Endothelial cell of umbilical vein (primary cell): ENCODE measurements at places on chromosomes 3 and 15. TPM values are rescaled to one million over a fixed set of nuclear protein-coding genes. Genes with fewer than 3 reads are reported as not detected.

The PLA2G4D gene
- total RNA-seq, result not detected in 2 replicates

GRCh38 chr3:55203006-55203405 lies 275.1 kb upstream of the LRTM1 start:
- H3K4me3 ChIP-seq, result no peak overlapping the region
- H3K36me3 ChIP-seq, result no peaks in the 10 kb centered on the region
- H3K27me3 ChIP-seq, result no peaks in the 10 kb centered on the region
- no peak overlapping the region for H3K27ac ChIP-seq

DNA sequence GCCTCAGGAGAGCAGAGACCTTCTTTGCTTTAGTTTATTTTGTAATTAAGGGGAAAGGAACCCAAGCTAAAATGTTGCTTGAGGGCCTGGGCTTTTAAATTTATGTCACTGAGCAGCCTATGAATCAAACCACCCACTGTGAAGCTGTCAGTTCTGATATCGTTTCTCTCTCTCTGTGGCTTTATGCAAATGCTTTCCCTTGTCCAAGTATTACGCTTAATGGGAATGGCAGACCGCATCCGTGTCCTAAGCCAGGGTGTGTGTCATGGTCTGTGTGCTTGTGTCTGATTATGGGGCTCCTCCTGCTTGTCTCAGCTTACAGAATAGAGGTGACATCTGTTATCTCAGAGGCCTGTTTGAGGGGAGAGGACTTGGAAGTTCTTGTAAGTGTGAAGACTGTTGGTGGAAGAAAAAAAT lies 82.4 kb downstream of the EBLN2 start:
- no peaks in the 10 kb centered on the region for H3K27me3 ChIP-seq
- H3K36me3 ChIP-seq, result no peaks in the 10 kb centered on the region
- H3K4me3 ChIP-seq, result no peak overlapping the region
- no peak for DNase-seq
- H3K27ac ChIP-seq, result no peak overlapping the region

The RTP1 gene
- total RNA-seq, result not detected in 2 replicates

The ZNF860 gene
- 0.73 and 1.0 TPM in 2 replicates for total RNA-seq

- H3K27me3 ChIP-seq, result peaks cover 4% of the 10 kb centered on the region
- H3K36me3 ChIP-seq, result no peaks in the 10 kb centered on the region
- no peak overlapping the region for H3K27ac ChIP-seq
Measured at GRCh38 chr3:16033889-16034687, 140.4 kb upstream of the GALNT15 start.

The TNNC1 gene
- not detected in 2 replicates for total RNA-seq
